CD4-positive, alpha-beta T cell treated with Interleukin-1 beta for 1 hour (primary cell): ENCODE measurements at places on chromosomes 5 and 9.

DNA sequence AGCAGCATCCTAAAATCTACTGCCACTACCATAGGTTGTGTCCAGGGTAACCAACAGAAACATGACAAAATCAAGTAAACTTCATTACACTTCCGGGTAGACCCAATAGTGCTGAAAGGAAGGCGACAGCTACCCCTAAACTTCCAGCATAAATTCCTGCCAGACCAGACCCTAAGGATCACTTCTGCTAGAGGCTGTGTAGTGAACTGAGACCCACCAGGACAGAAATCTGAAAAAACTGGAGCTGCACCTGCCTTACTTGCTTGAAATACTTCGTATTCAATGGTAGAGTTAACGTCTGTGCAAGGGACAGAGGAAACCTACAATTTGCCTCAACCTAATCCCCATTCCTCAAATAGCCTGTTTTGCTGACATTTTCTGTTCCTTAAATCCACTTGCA, 1.0 kb upstream of the SECISBP2 start:
- no peak for DNase-seq

DNA sequence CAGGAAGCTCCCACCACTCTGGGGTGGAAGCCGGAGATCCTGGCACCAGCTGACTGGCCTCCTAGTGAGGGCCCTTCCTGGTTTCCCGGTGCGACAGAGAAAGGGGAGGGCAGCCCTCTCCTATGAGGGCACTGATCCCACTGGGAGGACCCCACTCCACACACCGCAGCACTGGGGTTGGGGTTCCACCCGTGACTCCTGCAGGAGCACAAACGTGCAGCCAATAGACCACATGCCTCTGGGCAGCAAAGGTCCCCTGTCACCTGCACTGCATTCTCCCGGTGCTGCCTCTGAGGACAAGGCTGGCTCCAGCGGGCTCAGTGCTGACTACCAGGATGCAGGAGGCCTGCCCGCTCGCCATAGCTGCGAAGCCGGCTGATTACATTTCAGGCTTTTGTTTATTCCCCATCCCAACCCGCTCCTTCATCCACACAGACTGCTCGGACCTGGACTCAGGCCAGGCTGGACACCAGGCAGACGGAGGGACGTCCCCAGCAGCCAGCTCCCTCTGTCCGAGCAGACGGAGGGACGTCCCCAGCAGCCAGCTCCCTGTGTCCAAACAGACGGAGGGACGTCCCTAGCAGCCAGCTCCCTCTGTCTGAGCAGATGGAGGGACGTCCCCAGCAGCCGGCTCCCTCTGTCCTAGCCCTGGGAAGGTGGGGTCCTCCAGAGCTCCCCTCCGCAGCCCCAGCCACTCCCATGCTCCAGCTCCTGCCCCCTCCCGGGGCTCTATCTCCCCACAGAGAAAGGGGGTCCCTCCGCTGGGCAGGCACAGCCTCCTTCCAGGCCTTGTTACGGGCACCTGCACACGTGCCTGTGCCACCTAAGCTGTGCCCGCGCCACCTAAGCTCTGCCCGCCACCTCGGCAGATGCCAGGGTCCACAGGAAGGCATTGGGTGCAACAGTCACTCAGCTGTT, 8.8 kb upstream of the CEP72 start:
- no peak for DNase-seq

DNA sequence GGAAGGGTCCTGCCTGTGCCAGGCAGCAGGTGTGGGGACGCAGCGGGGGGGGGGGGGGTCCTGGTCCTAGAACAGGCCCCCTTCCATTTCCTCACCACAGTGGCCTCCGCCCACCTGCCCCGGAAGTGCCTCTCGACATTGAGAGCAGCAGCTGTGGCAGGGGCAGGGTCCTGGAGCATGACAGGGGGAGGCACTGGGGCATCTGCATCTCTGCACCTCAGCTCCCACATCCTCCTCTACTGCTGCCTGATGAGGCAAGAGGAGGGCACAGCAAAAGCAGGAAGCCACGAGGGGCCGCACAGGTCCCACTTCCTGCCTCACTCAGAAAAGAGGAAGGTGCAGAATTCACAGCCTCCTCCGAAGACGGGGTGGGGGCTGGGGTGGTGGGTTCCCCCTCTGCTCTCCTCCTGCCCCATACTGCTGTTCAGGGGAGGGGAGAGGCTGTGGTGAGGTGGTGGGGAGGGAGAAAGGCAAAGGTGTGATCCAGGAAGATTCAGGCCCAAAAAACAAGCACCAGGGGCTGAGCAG, 14.8 kb downstream of the AKNA start:
- peak; percentile 88 for DNase-seq

DNA sequence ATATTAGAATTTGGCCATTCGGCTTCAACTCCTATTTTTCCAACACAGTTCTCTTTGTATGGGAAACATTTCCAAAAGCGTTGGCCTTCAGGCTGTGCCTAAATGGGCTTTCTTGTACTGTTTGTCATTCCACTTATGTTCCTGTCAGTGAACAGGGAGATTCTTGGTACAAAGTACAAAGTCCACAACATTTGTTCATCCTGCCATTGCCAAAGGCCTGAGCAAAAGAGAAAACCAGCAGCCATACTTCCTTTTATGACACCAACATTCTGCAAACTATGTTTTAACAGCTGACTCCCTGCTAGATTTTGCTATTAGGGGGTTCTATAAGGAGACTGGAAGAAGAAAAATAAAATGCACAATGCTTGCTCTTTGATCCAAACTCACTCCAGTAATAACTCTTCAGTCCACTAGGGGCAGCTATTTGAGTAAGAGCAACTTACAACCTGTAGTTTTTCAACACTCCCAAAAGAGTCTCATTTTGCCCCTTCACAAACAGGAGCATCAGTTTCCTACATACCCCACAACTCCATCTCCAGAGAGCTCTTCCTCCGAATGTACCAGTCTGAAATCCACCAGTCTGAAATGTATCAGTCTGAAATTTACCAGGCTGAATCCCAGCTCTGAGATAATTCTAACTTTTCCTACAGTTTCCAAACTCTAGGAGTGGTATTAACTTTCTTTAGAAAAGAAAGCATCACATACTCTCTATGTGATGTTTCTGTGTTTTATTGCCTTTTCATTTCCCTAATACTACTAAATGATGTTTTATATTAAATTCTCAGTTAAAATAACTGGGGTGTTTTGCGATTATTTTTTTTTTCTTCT, 693.8 kb downstream of the DNAH5 start:
- DNase-seq, result no peak

DNA sequence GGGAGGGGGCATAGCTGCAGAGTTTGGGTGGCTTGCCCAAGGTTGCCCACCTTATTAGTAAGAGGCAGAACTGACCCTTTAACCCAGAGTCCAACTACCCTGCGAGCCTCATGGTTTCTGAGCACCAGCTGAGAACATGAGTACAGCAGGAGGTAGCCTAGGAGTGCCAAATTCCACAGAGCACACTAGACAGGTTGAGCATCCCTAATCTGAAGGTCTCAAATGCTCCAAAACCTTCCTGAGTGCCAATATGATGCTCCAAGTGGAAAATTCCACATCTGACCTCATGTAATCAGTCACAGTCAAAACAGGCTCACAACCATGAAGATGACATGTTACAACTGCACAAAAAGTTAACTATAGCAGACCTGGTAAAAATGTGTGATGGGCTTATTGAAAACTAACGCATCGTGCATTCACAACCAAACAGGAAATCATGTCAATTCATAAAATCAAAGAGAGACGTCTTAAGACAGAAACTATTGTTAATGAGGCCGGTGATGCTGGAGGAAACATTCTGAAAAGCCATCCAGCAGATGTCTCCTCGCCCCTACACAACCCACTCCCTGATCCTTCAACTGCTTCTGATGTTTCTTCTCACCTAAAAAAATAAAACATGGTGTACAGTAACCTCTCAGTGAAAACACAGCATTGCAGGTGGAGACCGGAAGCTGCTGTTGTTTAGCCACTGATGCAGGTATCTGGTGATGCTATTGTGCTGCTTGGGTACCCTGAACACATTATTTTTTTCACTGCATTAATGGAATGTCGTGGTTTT, 25.0 kb downstream of the PTCH1 start:
- DNase-seq, result no peak

GRCh38 chr9:130243015-130243881, 22.3 kb upstream of the HMCN2 start:
- peak; percentile 85 for DNase-seq

GRCh38 chr9:83011611-83012010, 51.3 kb downstream of the RASEF start:
- DNase-seq, result no peak

DNA sequence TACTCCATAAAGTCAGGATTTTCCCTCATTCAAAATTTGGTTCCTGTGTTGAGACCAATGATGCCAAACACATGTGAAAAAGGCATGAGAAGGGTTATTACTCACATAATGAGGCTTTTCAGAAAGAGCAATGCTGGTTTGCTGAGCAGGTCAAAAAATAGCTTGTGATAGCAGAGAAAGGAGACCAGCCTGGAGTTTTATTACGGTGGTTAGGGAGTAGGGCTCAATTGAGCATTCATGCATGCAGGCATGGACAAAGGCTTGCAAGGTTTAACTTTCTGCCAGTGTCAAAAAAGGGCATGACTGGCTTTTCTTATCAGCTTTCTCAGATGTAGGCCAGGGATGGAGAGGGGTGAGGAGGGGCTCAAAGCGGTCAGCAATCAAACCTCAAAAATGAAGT, 628.3 kb downstream of the DNAH5 start:
- no peak for DNase-seq

DNA sequence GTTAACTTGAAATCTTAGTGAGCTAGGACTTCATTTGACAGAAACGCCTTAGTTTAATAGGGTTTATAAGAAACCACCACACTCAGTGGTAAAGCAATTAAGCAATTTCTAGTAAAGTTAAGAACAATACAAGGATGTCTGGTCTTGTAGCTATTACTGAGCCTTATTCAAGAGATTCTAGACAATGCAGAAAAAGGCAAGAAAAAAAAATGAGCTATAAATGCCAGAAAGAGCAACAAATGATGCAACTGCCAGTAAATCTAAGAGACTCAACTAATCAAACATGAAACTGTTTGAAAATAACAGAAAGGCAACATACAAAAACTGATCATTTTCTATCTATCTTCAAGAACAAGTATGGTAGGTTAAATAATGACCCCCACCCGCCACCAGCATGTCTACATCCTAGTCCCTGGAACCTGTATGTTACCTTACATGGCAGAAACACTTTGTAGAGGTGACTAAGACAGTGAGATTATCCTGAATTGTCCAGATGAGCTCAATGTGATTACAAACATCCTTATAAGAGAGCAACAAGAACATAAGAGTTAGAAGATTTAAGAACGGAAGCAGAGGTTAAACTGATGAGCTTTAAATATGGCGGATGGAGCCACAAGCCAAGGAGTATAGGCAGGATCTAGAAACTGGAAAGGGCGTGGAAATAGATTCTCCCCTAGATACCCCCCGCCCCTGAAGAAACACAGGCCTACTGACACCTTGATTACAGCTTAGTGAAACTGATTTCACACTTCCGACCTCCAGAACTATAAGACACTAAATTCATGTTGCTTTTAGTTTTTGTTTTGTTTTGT, 93.0 kb downstream of the SUSD1 start:
- no peak for DNase-seq

DNA sequence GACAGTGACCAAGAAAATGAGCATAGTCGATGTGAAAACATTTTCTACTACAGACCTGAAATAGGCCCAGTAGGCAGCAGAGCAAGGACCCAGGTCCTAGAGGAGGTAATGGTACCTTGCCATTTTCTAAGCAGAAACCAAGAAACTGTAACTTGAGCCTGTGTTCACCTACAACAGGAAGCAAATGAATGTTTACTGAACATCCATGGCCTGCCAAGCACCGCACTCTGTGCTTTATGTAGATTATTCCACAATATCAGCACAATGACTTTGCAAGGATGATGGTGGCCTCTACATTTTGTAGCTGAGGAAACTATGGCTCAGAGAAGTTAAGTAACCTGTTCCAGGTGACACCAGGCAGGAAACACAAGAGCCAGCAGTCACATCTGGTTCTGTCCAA, 215.3 kb downstream of the SPOCK1 start:
- no peak for DNase-seq

GRCh38 chr5:133205204-133205603, 153.4 kb downstream of the HSPA4 start:
- no peak for DNase-seq
